ENCODE measurements at places on chromosomes 3 and 15.

DNA sequence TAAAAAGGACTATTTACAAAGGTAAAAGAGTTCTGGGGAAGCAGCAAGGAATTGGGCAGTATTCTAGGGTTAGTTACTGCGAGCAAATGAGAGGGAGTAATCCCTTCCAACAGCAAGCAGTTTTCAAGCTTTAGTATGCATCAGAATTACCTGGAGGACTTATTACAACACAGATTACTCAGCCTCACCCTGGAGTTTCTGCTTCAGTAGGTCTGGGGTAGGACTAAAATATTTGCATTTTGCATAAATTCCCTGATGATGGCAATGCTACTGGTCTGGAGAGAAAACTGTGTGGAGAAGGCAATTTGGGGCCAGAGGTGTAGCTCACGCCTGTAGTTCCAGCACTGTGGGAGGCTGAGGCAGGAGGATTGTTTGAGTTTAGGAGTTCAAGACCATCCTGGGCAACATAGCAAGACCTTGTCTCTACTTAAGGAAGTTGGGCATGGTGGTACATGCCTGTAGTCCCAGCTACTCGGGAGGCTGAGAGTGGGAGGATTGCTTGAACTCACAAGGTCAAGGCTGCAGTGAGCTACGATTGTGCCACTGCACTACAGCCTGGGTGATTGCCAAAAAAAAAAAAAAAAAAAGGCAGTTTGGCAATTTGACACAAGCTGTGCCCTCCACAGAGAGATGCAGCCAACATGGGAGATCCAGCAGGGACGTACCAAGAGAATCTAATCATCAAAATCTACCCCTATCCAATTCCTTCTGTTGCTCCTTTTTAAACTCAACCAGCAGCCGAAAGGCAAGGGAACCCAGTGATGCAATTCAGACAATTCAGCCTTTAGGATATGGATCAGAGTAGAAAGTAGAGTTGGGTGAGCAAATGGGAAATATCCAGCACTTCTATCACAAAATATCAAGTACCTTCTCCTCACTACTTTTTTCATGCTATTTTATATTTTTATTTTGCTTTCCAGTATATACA lies 27.1 kb upstream of the AP4E1 start:
- DNase-seq: no peak

DNA sequence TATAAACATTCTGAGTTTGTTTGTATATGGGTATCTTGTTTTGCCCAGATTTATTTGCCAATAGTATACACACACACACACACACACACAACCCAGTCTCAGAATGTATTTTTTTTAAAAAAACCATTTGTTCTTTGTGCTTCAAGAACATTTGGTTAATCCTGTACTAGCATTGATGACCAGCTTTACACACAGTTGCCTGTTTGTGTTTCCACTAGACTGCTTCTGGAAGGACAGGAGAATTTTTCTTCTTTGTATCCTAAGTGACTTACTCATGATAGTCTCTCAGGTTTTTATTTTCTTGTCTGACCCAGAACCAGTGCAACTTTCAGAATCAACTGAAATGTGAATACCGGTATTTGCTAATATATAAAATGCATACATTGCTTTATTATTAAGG lies 40.5 kb downstream of the U2SURP start:
- no peak for DNase-seq

DNA sequence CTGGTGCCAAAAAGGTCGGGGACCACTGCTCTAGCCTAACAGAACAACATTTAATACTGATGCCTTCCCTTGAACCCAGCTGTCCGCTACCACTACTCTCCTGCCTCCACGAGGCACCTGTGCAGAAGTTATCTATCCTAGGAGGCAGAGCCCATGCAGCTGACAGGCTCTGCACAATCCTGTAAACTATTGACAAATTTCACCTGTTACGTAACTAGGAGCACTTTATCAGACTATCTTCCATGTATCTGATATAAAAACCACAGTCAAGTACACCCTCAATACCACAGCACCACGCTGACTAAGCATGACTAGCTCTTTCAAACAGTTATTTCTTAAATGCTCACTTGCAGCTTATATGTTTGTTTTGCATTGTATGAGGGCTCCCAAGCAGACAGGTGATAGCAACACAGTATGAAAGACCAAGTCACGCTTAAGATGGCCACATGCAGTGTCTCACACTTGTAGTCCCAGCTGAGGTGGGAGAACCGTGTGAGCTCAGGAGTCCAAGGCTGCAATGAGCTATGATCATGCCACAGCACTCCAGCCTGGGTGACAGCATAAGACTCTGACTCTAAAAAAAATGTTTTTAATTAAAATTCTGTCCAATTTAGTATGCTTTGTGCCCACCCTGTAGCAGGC lies 4.5 kb upstream of the IL17RC start:
- no peak for DNase-seq

DNA sequence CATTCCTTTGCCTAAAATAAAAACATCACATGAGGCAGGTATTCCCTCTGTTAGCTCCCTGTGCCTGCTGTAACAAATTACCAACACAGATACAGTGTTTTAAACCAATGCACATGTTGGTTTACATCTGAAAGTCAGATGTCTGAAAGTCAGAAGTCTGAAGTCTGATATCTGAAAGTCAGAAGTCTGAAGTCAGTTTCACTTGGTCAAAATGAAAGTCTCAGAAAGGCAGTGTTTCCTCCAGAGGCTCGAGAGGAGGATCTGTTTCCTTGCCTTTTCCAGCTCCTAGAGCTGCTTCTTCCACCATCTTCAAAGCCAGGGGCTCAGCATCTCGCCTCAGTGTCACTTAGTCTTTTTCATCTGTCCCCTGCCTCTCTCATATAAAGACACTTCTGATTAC lies 22.0 kb downstream of the SST start:
- DNase-seq: no peak

GRCh38 chr15:78810362-78811123 lies 721 bp downstream of the ADAMTS7 start:
- no peak for DNase-seq

DNA sequence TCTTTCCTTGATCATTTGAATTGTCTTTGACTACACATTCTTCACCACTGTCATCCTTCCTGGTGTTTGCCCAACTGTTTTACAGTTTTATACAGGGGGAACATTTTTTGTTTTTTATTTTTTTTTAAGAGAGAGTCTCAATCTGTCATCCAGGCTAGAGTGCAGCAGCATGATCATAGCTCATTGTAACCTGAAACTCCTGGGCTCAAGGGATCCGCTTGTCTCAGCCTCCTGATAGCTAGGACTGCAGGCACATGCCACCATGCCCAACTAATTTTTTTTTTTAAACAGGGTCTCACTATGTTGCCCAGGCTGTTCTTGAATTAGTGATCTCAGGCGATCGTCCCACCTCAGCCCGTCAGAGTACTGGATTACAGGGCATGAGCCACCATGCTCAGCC lies 222.6 kb downstream of the BBX start:
- DNase-seq: no peak

DNA sequence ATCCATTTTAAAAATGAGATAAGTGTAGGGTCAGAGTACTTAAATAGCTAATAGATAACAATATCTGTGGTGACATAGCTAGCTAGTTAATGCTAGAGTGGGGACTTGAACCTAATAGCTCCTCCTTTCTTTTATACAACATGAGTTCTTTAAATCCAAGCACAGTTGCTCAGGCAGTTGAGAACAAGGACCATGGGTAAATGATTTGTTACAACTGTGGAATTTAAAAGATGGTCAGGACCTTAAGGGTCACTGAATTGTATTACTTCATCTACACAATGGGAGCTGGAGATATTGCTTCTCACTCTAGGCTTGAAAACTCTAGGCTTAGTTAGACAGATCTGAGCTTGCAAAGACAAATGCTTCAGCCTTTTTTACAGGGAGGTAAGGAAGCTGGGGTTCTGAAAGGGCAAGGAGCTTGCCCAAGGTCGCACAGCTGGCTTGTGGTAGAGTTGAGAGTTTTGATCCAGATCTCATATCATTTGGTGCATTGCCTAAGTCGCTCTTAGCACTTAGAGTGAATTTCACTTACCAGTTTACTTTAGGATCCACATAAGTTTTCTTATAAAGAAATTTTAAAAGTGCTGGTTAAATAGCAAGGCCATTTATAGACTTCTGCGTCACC lies 90.2 kb downstream of the EDEM1 start:
- DNase-seq: no peak

DNA sequence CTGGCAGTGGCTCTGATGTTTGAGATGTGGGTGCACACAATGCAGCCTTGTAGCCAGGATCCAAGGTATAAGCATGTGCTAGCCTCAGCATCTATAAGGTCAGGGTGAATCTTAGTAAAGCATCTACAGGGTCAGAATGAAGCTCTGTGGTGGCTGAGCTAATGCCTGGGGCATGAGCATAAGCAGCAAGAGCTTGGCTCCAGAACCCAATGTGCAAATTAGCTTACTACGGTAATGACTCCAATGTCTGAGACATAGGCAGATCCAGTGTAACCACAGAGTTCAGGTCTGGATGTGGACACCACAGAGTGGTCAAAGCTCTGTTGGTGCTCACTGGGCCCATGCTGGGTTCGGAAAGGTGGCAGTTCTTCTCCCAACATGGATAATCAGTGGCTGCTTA lies 304.5 kb upstream of the NECTIN3 start:
- DNase-seq: no peak

DNA sequence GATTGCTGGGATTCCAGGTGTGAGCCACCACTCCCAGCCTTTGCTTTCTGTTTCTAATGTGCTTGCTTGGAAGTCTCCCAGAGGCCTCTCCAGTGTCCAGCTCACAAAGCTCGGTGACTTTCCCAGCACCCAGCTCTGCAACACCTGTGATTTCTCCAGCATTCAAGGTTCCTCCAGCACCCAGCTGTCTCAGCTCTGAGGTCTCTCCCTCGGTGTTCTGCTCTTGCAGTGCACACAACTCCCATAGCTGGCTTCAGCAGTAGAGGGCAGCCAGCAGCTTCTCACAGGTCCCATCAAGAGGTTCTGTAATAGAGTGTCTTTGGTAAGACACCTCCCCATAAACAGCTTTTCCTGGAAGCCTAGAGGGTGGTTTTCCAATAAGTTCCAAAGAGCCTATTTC lies 75.1 kb downstream of the GRM7 start:
- DNase-seq: no peak

GRCh38 chr15:23648920-23649515 lies 1.4 kb upstream of the MAGEL2 start:
- DNase-seq: no peak

DNA sequence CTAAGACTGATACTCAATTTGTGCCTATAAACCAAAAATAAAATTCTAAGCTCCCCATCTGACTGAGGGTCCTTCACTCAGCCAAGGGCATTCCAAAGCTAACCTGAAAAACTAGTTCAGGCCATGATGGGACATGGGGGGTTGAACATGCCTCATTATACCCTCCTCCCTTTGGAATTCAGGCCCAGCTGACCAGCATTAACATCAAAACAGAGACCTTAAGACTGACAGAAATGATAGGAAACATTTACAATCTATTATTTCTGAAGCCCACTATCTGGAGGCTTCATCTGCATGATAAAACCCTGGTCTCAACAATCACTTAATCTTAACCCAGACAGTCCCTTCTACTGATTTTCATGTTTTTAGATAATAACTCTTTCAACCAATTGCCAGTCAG lies 140.4 kb downstream of the ANO10 start:
- no peak for DNase-seq

GRCh38 chr3:14206548-14207177 lies 28.0 kb downstream of the LSM3 start:
- no peak for DNase-seq

DNA sequence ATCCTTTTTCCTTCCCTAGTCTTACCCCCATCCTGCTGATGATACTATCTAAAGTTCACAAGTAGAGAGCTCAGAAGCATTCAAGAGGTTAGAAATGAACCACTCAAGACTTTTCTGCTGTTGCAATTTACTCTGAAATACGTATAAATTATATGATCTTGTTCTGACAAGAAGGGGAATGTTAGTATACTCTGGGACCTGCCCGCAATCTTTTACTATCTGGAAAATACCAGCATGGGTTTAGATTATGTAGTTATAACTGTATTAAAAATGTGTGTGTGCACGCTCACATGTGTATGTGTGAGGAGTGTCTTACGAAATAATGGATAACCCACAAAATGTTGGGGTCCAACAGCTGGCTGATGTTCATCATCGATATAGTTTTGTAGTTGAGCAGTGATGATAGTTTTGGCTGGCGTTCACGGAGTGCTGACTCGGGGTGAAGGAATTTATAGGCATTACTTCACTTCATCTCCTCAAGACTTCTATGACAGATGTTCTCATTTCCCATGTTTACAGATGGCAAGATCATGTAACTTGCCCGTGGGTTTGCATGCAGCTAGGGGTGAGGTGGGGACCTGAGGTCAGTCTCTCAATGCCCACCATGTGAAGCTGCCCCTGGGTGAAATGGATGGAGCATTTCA lies 297.5 kb upstream of the LYSMD4 start:
- no peak for DNase-seq

- DNase-seq: no peak
Observed at GRCh38 chr3:55826731-55827496, 339.8 kb upstream of the WNT5A start.

All from activated T-helper 2 cell treated with anti-CD3 and anti-CD28 coated beads, Interferon-gamma antibody, Interleukin-2, Interleukin-4, amounts not matched to agents 10 μg/mL and 5 μg/mL and 100 μg/mL, durations not matched to agents 14 hours and 24 hours and 36 hours (primary cell).